ENCODE measurements at places on chromosomes 4 and X.

DNA sequence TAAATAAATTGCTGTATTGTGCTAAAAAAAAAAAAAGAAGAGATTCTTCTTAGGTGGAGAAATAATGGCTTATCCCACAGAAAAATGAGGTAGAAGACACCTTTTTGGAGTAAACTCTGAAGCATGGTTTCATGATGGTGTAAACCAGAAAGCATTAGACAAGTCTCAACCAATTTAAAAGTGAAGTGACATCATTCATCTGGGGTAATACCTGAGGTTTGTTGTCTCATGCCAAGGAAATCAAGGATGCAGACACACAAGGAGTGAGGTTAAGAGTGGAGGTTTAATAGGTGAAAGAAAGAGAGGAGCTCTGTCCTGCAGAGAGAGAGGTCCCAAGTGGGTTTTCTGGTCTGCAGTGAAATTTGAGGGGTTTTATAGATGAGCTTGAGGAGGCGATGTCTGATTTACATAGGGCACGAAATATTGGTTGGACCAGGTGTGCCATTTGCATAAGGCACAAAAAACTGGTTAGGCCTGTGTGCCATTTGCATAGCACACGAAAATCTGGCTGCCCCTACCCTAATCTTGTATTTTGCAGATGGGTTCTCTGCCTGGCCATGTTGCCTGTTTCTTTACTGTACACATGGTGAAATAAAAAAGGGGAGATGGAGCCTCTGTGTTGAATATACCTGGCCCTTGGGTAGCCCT lies 25.0 kb upstream of the CWH43 start:
- no peaks in the 10 kb centered on the region for H3K27me3 ChIP-seq
- H3K27ac ChIP-seq = no peak overlapping the region
- H3K4me1 ChIP-seq = no peaks in the 10 kb centered on the region
- no peaks in the 10 kb centered on the region for H3K36me3 ChIP-seq
- no peak for DNase-seq

DNA sequence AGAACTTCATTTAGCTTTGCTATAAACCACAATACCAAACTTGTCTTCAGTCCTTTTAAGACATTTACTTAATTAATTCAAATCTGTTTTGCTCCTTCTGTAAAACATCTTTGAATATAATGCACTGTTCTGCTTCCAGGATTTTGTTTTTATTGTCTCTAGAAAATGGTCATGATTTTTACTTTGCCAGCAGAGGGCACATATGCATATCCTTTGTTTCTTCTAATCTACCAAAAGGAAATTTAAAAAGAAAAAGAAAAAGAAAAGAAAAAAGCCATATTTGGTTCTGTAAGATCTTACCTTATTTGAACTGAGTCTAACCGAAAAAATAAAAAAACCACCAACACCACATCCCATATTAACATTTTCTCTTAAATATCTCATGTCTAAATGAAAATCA lies 101.9 kb upstream of the CCSER1 start:
- no peak overlapping the region for H3K27ac ChIP-seq
- no peaks in the 10 kb centered on the region for H3K36me3 ChIP-seq
- no peak for DNase-seq
- no peaks in the 10 kb centered on the region for H3K4me1 ChIP-seq

DNA sequence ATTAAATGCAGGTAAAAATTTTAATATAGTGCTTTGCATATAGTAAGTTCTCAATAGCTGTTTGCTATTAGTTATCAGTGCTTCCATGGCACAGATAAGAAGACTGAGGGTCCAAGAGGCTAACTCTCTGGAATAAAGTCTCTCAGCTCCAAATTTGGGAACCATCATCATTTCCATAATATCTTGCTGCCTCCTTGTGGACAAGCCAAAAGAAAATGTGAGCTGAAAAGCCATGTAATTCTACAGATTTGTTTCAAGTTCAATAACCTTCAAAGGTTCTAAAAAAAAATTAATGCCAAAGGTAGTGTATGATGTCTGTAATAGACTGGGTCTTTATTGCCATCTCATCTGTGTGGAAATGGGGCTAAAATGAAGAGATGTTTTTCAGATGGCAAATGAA lies 136.9 kb upstream of the VCX start:
- H3K4me1 ChIP-seq = no peaks in the 10 kb centered on the region
- DNase-seq = no peak
- H3K36me3 ChIP-seq = no peaks in the 10 kb centered on the region
- H3K27me3 ChIP-seq = no peaks in the 10 kb centered on the region
- H3K4me3 ChIP-seq = no peak overlapping the region

GRCh38 chr4:149741186-149741831 lies 74.3 kb downstream of the IQCM start:
- no peaks in the 10 kb centered on the region for H3K27me3 ChIP-seq
- no peak for DNase-seq
- H3K4me3 ChIP-seq = no peak overlapping the region
- no peaks in the 10 kb centered on the region for H3K36me3 ChIP-seq

All from thoracic aorta (tissue), 2 donors.